Smooth muscle cell of bladder (primary cell): ENCODE measurements at places on chromosomes 11 and 22. TPM values are rescaled to one million over a fixed set of nuclear protein-coding genes. Genes with fewer than 3 reads are reported as not detected.

PATE4 gene
- not detected in 2 replicates for total RNA-seq

ZNRF3 gene
- 2.3 and 2.8 TPM in 2 replicates for total RNA-seq

TRIM51 gene
- total RNA-seq = not detected in 2 replicates

BCO2 gene
- total RNA-seq = 7.5 and 11.9 TPM in 2 replicates

SEZ6L gene
- total RNA-seq = not detected in 2 replicates

FAM227A gene
- 1.6 and 2.1 TPM in 2 replicates for total RNA-seq

XBP1 gene
- total RNA-seq = 206 and 260 TPM in 2 replicates

LAYN gene
- 38.3 and 60.4 TPM in 2 replicates for total RNA-seq

SYT7 gene
- total RNA-seq = 0.74 and 1.4 TPM in 2 replicates

TBC1D10A gene
- 10.1 and 11.4 TPM in 2 replicates for total RNA-seq

IL17REL gene
- under 0.01 TPM in 1 of 2 replicates, not detected in the other for total RNA-seq

SLC5A1 gene
- not detected in 2 replicates for total RNA-seq
